RKO (cell line): ENCODE measurements at places on chromosomes 1 and 21.

GRCh38 chr1:31802190-31803150 lies 13.4 kb downstream of the SPOCD1 start:
- no peak for DNase-seq

DNA sequence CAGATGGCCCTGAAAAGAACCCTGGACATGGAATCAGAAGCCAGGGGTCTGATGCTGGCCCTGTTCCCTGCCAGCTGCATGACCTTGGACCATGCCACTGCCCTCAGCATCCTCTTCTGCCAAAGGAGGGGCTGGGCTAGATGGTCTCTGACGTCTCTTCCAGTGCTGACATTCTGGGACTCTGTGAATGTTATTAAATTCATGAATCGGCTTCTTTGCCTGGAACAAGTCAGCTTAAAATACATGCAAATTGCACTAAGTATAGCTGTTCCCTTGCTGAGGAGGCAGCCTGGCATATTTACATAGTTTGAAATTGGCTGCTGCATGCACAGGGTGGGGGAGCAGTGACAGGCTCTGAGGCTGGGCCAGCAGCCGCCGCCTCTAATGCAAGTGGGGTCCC lies 23.8 kb downstream of the KCNA2 start:
- no peak for DNase-seq

DNA sequence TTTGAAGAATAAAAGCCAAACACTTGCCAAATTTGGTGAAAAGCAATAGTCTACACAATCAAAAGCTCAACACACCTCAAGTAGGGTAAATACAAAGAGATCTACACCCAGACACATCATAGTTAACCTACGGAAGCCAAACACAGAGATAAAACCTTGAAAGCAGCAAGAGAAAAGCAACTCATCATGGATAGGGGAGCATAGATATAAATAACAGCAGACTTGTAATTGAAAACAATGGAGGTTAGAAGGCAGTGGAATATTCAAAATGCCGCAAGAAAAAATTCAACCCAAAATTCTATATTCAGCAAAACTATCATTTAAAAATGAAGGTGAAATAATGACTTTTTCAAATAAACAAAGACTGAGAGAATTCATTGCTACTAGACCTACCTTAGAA lies 105.1 kb downstream of the ITSN1 start:
- no peak for DNase-seq

DNA sequence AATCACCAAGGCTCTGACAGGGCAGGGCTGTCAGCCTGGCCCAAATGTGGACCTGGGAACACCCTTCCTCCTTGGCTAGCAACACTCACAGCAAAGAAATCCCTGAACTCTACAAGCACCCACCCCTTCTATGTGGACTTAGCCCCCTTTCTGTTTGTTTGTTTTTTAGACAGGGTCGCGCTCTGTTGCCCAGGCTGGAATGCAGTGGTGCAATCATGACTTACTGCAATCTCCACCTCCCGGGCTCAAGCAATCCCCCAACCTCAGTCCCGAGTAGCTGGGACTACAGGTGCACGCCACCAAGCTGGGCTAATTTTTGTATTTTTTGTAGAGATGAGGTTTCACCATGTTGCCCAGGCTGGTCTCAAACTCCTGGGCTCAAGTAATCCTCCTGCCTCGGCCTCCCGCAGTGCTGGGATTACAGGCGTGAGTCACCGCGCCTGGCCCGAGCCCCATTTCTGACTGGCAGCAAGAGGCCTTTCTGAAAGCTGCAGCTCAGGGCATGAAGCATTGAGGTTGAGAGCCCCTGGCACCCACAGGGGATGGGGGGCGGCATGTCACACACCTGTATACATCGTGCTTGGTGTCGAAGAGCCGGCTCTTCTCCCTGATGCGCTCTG lies 16.2 kb downstream of the RIPK4 start:
- DNase-seq, result peak; percentile 8

- no peak for DNase-seq
Measured at GRCh38 chr1:198272492-198272891, 115.7 kb downstream of the NEK7 start.

DNA sequence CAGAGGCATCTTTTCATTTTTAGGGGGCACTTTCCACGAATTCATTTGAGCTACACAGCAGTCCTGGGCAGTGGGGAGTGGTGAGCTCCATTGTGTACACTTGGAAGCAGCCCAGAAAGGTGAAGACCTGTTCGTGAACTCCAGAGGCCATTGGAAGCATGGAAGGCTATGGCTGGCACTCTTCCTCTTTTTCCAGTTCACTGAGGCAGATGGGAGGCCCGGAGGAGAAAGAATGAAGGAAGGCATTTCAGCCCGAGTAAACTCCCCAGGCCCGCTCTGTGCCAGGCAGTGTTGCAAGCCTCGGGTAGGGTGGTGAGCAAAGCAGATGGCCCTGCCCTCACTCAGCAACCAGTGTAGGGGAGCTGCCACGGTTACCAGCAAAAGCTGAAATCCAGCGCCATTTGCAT lies 673 bp upstream of the DHCR24 start:
- DNase-seq, result peak; percentile 28
